ENCODE measurements at places on chromosomes 16 and 17. TPM values are rescaled to one million over a fixed set of nuclear protein-coding genes. Genes with fewer than 3 reads are reported as not detected.

CD79B gene
- total RNA-seq = 0.17 TPM

KRTAP4-3 gene
- total RNA-seq = not detected

LRRC37A2 gene
- 4.4 TPM for total RNA-seq

KRT39 gene
- total RNA-seq = not detected

SLC16A13 gene
- total RNA-seq = 11.0 TPM

KRT17 gene
- total RNA-seq = 0.99 TPM

RHBDL1 gene
- 0.26 TPM for total RNA-seq

PALB2 gene
- 12.9 TPM for total RNA-seq

PMP22 gene
- 189 TPM for total RNA-seq

COASY gene
- 117 TPM for total RNA-seq

ASGR1 gene
- 0.42 TPM for total RNA-seq

TAOK2 gene
- 30.9 TPM for total RNA-seq

NDUFAF8 gene
- total RNA-seq = 117 TPM

CALB2 gene
- 6.3 TPM for total RNA-seq

TRAF7 gene
- 62.9 TPM for total RNA-seq

CSH1 gene
- not detected for total RNA-seq

JPH3 gene
- 1.7 TPM for total RNA-seq
